ENCODE measurements at places on chromosomes 5 and 9.

DNA sequence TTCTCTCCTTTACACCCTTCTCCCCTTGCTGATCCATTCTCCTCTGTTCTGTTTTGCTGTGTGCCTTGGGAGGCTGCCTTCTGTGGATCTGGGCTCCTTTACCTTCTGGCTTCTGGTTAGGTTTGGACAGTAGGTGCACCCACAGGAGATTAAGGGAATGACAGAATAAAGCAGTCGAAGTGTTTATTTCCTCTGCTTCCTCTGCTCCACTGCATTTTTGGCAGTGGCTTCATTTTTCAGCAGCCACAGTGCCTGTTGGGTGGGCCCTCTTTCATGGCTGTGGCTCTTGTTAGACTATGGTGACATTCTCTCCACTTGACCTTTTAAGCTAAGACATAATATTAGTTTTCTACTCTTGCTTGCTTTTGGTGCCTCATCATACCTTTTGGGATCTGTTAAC is 144.1 kb downstream of the CCDC171 start:
- peak; percentile 34 for DNase-seq

GRCh38 chr9:33117796-33118195 is 41.3 kb upstream of the SMU1 start:
- DNase-seq, result no peak

GRCh38 chr9:109934136-109934856 is 154.3 kb downstream of the PALM2AKAP2 start:
- no peak for DNase-seq

DNA sequence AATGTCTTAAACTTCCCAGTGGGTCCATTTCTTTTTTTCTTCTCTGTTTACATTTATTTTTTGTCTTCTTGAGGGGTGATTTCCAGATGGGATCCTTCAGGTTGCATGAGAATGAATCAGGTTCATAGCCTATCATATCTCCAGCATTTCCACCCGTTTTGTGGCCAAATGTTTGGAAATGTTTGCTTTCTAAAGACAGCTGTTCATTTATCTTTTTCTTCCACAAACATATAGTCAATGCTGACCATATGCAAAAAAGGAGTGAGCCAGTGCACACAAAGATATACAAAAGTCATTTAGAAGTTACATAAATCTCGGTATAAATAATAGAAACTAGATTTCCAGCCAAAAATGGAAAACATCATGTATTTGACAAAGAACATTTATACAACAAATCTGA is 71.6 kb upstream of the STC2 start:
- DNase-seq, result no peak

GRCh38 chr9:114319147-114319546 is 3.8 kb upstream of the ORM1 start:
- DNase-seq, result no peak

- DNase-seq, result peak; percentile 87
These were observed 23.8 kb downstream of the SHC3 start for GRCh38 chr9:89154651-89155336.

DNA sequence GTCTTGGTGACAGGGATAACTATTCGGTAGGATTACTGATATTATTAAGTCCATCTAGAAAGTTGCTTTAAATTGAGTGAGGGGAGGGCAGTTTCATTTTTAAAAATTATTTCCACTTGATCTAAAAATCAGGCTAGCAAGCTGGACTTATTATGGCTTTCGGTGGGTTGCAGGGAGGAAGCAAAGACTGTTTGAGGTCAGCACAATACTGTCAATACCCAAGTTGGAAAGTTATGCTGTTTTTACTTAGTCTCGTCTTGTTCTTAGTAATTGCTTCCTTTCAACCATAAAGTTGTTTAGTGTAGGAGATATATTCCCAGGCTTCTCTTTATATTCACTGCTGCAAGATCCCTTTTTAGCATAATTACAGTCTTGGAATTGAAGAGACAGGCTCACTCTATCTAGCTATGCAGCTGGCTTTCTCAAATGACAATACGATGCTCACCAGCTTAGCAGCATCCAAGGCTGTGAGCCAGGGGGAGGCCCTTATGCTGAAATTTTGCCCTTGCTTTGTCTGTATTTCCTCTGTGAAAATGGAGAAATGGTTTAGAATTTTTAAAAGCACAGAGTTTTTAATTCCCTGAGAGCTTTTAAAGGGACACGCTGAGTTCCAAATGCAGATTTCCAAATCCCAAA is 68.2 kb upstream of the APC start:
- DNase-seq, result no peak

All from astrocyte of the cerebellum (primary cell).